Vagina (tissue), 2 donors: ENCODE measurements at places on chromosomes 3 and 15. TPM values are rescaled to one million over a fixed set of nuclear protein-coding genes. Genes with fewer than 3 reads are reported as not detected.

GRCh38 chr15:63212050-63213004, 22.9 kb downstream of the RAB8B start:
- no peak for DNase-seq

- no peak for DNase-seq
Measured at GRCh38 chr15:89117790-89118189, 29.5 kb downstream of the ABHD2 start.

- DNase-seq: no peak
Measured at GRCh38 chr3:195557322-195557721, 14.2 kb upstream of the PPP1R2 start.

DNA sequence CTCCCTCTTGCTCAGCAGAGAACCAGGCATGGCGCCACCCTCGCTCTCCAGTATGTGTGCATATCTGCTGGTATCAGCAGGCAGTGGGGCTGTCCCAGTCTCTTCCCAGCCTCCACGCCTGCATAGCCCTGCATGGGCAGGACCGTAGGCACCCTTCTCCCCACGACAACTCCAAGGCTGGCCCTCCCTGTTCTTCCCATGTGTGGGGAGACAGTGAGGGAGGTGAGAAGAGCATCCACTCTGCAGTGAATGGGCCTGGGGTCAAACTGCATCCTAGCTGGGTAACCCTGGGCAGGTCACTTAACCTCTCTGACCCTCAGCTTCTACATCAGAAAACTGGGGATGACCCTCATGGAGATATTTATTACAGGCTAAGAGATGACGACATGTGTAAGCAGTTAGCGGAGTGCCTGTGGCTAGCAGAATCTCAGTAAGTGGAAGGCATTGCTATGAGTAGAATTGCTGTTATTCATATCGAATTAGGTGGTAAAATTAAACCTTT, 13.3 kb upstream of the SSUH2 start:
- no peak for DNase-seq

GRCh38 chr3:151940481-151940880, 67.0 kb downstream of the SUCNR1 start:
- DNase-seq: no peak

DNA sequence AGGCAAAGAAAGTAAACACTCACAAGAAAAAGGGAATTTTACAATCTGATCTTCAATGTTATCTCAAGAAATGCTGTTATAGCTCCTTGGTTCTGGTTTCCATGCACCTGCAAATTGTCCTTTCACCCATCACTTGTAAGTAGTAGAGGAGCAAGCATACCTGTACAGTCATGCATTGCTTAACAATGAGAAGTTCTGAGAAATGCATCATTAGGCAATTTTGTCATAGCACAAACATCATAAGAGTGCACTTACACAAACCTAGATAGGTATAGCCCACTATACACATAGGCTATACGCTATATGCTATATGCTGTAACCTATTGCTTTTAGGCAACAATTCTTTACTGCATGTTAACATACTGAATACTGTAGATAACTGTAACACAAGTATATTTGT, 672.3 kb downstream of the FHIT start:
- DNase-seq: no peak

The PCSK6 gene
- total RNA-seq: 7.4 TPM

The MCTP2 gene
- 21.1 TPM for total RNA-seq

The PEX11A gene
- 4.7 TPM for total RNA-seq
